NCI-H187 (cell line): ENCODE measurements at places on chromosomes 7 and 10.

- DNase-seq, result no peak
Observed at GRCh38 chr7:45073786-45074527, 14.8 kb downstream of the NACAD start.

GRCh38 chr7:30682212-30683083 is at the start of gene CRHR2:
Gene CRHR2, minus strand, starts transcription at chr7:30682456. Its CDS starts 176 bp downstream, at chr7:30682280.
- no peak for DNase-seq

GRCh38 chr10:70742537-70743429 is 42.4 kb downstream of the TBATA start:
- no peak for DNase-seq

DNA sequence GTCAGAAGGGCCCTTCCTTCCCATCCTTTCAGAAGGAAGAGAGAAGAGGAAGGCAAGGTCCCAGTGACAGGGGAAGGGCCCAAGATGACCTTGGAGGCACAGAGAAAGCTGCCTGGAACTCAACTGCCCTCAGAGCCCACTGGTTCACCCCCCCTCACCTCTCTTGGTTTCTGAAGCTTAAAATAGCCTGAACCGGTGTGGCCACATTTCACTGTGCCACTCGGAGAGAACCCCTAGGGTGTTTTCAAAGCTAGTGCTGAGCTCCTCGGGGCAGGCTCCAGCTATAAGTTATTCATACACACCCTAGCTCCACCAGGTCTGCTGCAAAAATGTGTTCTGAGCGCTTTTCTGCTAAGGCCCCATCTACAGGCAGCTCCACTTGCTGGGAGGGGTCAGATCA is 60.9 kb upstream of the ADRB1 start:
- DNase-seq, result no peak
